B cell (primary cell): ENCODE measurements at places on chromosomes 13 and 19.
A peak's percentile ranks its signal among the peaks of the same experiment; 100 is the strongest.

- no peaks in the 10 kb centered on the region for H3K4me1 ChIP-seq
- H3K27ac ChIP-seq: no peak overlapping the region
- no peaks in the 10 kb centered on the region for H3K36me3 ChIP-seq
- H3K4me3 ChIP-seq: no peak overlapping the region
Measured at GRCh38 chr13:58542530-58542929, 911.0 kb downstream of the PCDH17 start.

DNA sequence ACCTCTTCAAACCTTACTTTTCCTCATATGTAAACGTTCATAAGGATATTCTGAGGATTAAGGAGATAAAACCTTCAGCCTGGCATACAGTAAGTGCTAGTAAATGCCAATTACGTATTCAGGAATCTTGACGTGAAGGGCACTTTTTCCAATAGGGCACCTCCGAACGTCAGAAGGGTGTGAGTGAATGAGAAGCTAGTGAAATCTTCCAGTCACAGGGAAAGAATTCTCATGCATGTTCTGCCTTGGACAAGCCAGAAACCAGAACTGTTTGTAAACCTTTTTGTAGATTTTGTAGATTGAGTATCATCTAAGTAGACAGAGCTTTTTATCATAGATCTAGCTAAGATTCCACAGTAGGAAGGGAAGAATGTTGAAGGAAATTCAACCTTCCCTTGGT lies 16.5 kb downstream of the DGKH start:
- no peak overlapping the region for H3K4me3 ChIP-seq
- no peak for DNase-seq
- no peaks in the 10 kb centered on the region for H3K4me1 ChIP-seq
- H3K27me3 ChIP-seq: no peaks in the 10 kb centered on the region

DNA sequence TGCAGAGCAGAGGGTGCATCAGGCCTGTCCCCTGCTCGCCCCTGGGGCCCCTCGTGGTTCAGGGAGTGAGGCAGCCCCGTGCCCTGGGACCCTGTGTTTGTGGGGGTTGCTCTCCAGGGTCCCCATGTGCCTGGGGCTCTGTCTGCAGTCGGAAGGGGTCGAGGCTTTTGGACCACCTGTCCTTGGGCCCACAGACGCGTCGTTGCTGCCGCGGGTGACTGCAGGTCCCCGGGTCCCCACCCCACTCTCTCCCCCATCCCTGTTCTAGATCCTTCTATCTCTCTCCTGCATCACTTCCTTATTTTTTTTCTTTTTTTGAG lies 1.9 kb downstream of the PCSK4 start:
- no peaks in the 10 kb centered on the region for H3K36me3 ChIP-seq
- H3K27ac ChIP-seq: no peak overlapping the region
- peaks cover 14% of the 10 kb centered on the region for H3K4me1 ChIP-seq
- no peak for DNase-seq
- peaks cover 7% of the 10 kb centered on the region for H3K27me3 ChIP-seq

GRCh38 chr13:113520571-113520970 lies 30.1 kb upstream of the DCUN1D2 start:
- H3K27ac ChIP-seq: no peak overlapping the region
- H3K4me1 ChIP-seq: no peaks in the 10 kb centered on the region
- H3K27me3 ChIP-seq: no peaks in the 10 kb centered on the region
- no peak for DNase-seq

DNA sequence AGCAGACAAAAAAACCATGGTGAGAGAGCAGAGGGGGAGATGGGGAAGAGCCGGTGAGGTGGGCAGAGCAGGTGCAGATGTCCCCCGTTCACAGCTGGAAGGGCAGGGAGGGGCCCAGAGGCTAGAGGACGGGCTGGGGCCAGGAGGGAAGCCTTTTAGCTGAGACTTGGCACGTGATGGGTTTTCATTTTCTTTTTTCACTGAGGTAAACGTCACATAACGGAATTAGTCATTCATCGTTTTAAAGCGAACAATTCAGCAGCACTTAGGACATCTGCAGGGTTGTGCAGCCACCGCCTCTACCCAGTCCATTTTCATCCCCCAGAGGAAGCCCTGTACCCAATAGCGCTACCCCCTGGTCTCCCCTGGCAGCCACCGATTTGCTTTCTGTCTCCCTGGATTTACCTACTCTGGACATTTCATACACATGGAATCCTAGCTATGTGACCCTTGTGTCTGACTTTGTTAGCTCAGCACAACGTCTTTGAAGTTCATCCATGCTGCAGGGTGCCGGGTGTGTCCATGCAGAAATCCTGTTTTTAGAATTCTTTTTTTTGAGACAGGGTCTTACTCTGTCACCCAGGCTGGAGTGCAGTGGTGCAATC lies 16.0 kb upstream of the EMC10 start:
- DNase-seq: peak; percentile 87
- peak overlapping the region; percentile 29 for H3K4me3 ChIP-seq
- peak overlapping the region; percentile 84 for H3K27ac ChIP-seq
- H3K4me1 ChIP-seq: peaks cover 26% of the 10 kb centered on the region

DNA sequence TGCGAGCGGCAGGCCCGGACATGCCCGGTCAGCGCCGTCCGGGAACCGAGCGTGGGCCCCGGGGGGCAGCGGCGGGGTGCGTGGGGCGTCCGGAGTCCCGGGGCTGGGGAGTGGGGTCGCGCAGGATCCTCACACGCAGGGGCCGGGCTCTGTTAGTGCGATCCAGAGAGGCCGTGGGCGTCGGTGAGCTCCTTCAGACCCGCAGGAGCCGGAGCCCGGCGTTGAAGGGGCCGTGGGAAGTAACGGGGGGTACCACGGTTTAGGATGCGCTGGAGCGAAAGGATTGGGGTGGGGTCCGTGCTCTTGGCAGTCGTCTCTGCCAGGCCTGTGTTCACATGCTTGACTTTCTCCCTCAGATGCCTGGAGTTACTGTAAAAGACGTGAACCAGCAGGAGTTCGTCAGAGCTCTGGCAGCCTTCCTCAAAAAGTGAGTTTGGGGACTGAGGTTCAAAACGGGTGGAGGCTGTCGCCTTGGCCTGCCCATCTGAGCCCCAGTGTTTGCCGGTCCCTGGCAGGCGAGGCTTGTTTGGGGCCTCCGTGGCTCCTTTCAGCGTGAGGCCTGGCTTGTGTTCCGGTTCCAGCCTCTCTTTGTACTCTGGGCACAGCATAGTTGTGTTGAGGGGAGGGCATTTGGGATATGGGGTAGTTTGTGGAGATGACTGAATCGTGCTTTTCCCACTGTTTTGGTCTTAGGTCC lies 512 bp downstream of the RPS19 start:
- peak overlapping the region; percentile 58 for H3K27ac ChIP-seq
- peaks cover 2% of the 10 kb centered on the region for H3K36me3 ChIP-seq
- no peak for DNase-seq
- H3K27me3 ChIP-seq: no peaks in the 10 kb centered on the region
